SW 1271 (cell line): ENCODE measurements at places on chromosomes 12 and 14.

DNA sequence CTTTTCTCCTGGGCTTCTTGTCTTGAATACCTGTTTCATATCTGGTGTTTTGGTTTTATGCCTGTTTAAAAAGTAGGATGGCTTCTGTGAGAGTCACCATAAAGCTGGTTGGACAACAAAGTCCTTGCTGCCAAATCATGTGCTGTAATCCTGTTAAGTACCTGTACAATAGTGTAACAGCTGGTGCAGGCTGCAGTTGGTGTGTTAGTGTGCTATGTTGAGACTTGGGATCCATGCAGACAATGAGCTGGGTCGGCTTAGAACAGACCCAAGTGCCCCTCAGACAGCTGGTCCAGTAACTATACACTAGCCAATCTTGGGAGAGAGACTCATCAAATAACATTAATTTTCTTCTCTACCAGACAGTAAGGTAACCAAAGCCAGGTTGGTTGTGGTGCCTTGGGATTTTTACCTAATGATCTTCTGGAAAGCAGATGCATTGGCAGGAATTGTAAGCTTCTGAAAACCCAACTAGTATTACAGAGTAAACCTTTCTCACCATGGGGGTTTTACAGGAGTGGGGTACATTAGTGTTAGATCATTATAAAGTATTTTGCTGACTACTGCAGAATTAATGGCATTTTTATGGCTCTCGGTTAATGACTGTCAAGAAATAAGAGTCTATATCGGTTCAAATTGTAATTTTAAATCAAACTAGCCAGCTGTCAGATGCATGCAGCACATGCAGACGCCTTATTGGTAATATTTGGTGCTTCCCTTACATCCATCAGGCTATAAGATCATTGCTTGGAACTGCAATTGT, 231.2 kb downstream of the PDZRN4 start:
- no peak for DNase-seq

DNA sequence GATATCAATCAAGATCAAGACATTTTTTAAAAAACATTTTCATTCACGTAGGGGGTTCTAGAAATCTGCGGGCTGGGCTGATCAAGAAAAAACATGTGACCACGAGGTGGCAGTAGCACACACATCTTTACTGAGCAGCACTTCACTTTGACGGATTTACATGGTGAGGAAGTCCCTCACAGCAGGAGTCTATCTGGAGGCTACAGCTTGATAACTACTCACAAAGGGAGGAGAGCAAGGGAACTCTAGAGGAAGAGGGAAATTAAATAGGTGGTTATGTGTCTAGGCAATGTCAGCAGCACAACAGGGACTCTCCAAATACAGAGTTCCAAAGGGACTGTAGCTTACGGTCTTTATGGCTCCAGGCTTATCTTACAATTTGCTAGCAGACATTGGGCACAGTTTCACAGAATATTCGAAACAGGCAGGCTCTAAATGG, 248.1 kb downstream of the DPY19L2 start:
- DNase-seq = peak; percentile 81

GRCh38 chr12:67991158-67991557, 1.9 kb downstream of the IFNG-AS1 start:
- DNase-seq = no peak

DNA sequence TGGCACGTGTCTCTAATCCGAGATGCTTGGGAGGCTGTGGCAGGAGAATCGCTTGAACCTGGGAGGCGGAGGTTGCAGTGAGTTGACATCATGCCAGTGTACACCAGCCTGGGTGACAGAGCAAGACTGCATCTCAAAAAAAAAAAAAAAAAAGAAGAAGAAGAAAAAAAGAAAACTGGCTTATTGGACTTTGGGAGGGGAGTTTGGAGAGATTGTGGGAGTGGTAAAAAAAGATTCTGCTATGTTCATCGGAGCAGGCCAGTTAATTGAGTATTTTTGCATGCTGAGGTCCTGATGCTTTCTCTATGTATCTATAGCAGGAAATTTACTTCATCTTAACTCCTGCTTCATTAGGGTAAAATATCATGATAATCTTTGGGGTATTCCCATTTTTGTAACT, 11.6 kb downstream of the CNOT2 start:
- DNase-seq = no peak

DNA sequence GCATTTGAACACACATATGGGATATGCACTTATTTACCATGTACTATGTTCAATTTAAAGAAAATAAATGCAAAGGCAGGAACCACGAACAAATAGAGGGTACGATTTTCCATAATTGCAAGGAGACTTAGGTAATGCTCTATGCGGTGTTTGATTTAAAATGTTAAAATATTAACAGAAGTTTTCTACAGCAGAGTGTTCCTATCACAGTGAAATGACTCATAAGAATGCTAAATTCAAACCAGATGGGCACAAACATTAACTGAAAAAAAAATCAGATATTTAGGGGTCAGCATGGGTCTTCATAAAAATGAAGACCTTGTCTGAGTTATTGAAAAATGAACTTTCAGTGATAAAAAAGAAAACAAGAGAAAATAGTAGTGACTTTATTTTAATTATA, 65.4 kb downstream of the LLPH start:
- DNase-seq = no peak

DNA sequence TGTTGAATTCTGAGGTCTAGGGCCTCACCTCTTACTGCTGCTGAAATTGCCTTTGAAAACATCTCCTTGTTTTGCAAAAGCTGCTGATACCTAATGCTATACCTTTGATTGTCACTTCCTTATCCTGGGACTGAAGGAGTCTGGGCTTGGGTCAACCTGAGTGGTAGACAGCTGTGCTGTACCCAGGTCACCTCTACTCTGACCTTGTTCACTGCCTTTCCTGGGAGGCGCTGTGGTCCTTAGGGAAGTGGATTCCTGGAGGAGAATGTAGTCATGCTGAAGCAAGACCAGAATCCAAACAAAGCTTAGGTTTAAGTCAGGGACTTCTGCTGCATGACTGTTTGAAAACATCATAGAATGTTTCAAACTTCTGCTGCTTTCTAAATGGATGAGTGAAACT, 191.4 kb downstream of the SNAPC1 start:
- no peak for DNase-seq

DNA sequence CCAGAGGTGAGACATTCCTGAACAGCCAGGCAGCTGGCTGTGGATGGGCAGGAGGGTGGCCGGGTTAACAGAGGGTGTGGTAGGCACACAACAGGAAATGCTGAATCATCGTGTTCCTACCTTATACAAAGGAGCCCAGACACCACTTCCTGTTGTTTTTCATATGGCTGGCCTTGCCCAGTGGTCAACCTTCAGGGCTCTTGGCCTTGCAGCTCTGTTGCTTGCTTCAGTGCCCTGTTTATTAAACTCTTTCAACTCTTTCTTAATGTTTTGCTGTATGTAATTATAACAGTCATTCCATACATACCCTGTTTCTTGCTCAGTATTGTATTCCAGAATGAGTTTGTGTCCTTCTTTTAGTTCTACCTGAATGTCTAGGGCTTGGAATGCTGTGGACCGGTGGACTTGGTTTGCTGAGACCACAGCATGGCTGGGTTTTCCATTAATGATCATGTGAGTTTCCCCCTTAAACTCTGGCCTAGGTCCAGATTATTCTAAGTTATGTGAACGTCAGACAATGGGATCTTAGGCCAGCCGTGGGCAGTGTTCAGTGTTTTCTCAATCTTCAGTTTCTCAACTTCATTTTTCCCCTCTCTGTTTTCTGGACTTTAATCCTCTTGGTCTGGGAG, 11.9 kb downstream of the CFAP54 start:
- peak; percentile 94 for DNase-seq

- DNase-seq = no peak
These were observed 754 bp downstream of the ZNF605 start for GRCh38 chr12:132955094-132956010.

- DNase-seq = no peak
These were observed 531.2 kb upstream of the CCDC196 start for GRCh38 chr14:65954942-65955341.

GRCh38 chr12:68267892-68268396, 14.5 kb upstream of the IL22 start:
- no peak for DNase-seq

- no peak for DNase-seq
These were observed 259.2 kb downstream of the LRFN5 start for GRCh38 chr14:41865894-41866293.

GRCh38 chr14:26928019-26928418, 330.2 kb upstream of the NOVA1 start:
- DNase-seq = no peak

DNA sequence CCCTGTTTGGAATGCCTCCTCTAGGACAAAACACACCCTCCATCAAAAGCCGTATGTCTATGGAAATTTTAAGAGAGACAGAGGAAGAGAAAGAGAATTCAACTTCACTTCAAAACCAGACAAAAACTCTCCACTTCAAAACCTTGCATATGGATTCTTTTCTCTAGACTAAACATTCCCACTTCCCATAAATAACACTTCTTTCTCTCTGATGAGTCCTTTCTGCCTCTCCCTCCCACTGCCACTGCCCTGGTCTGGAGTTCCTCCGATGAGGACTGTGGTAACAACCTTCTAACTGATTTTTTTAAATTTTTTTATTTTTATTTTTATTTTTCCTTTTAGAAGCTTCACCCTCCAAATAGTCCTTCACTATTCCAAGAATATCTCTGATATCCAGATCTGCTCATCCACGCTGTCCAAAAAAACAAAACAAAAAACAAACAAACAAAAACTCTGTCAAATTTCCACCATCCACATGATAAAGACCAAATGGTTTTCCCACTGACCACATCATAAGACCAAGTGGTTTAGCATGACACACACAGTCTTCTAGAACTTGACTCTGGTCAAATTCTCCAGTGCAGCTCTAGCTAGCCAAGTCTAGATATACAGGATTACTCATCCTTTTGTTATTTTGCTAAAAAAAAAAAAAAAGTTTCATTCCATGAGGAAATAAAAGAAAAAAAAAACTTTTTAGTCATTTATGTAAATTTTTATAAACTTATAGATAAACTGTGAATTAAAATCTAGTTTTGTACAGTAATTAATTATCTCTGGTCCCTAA, 256.0 kb downstream of the PPFIA2 start:
- no peak for DNase-seq

DNA sequence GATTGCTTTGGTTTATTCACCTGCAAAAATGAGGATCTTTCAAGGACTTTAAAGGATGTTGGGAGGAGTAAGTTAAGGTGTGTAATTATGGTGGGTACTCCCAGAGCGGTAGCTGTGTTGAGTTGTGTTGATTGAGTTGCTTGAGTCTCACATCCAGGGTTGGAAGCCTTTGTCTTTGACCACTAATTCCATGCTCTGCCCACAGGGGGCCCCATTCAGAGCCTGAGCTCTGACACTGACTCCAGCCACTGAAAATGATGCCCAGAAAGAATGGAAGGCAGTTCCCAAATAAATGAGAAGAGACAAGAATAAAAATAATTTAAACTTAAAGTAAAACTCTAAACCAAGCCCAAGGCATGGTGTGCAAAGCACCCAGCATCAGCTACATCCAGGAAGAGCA, 237.4 kb upstream of the PWP1 start:
- no peak for DNase-seq

GRCh38 chr12:132393991-132394949, 64.9 kb upstream of the GALNT9 start:
- DNase-seq = no peak

DNA sequence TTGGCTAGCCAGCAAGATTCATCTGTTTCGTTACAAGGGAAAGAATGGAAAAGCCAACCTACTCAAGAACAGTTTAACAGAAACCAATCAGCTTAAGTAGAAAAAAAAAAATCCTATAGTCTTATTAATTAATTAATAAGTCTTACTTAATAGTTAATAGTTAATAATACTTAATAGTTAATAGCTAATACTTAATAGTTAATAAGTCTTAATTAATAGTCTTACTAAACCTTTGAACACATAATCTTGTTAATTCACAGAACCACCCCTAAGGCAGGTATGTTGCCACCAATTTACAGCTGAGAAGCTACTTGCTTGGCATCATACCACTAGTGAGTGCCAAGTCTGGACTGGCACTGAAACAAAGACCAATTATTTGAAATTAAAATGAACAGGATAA, 19.9 kb downstream of the MFAP5 start:
- no peak for DNase-seq
